ENCODE measurements at places on chromosomes 6 and 20.
A peak's percentile ranks its signal among the peaks of the same experiment; 100 is the strongest.

- peaks cover 21% of the 10 kb centered on the region for H3K4me1 ChIP-seq
- peaks cover 25% of the 10 kb centered on the region for H3K27me3 ChIP-seq
- no peak for DNase-seq
Measured at GRCh38 chr6:3293271-3294155, 34.8 kb downstream of the PSMG4 start.

DNA sequence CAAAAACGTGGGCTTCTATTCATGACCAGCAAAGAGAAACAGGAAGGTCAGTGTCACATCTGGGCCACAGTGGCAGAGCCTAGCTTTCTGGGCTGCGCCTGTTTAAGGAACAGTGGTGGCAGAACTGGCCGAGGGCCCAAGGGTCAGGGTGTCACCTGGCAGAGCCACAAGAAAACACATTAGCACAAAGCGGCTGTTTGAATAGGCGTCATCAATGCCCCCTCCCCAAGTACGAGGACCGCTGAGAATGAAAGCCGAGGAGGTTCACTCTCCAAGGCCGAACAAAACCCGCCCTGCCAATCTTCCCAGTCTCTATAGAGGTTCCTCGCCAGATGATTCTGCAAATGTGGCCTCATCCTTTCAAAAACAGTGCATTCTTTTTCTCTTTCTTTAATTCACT is 125.2 kb upstream of the TRAF3IP2 start:
- no peak overlapping the region for H3K4me3 ChIP-seq
- H3K4me1 ChIP-seq, result peaks cover 64% of the 10 kb centered on the region
- peak; percentile 57 for DNase-seq
- H3K36me3 ChIP-seq, result peaks cover 21% of the 10 kb centered on the region

DNA sequence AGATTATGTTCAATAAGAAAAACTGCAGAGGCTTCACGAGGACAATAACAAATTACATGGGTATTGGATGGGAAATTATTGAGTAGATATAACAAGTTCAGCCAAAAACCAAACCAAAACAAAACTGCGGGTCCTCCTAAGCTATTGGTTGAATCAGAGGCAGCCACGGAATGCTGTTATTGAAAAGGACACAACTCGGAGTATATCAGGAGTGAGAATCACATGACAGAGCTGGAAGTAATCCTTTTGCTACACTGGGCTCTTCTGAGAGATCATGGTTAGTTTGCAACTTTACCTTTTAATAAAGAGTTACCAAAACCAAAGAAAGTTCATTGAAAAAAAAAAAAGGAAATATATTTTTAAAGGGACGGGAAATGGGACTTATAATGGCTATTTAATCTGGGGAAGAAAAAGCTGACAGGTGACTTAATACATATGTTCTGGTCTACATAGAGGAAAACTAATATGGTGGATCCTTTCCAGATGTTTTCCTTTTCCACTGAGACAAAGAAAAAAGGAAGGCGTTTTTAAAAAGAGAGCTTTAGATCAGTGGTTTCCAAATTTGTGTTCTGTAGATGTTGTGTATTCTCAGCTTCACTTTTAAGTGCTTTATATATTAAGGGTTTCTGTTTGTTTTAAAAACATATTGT is 6.9 kb upstream of the CITED2 start:
- H3K27me3 ChIP-seq, result no peaks in the 10 kb centered on the region
- no peak overlapping the region for H3K4me3 ChIP-seq
- peak; percentile 66 for DNase-seq
- peaks cover 6% of the 10 kb centered on the region for H3K4me1 ChIP-seq

DNA sequence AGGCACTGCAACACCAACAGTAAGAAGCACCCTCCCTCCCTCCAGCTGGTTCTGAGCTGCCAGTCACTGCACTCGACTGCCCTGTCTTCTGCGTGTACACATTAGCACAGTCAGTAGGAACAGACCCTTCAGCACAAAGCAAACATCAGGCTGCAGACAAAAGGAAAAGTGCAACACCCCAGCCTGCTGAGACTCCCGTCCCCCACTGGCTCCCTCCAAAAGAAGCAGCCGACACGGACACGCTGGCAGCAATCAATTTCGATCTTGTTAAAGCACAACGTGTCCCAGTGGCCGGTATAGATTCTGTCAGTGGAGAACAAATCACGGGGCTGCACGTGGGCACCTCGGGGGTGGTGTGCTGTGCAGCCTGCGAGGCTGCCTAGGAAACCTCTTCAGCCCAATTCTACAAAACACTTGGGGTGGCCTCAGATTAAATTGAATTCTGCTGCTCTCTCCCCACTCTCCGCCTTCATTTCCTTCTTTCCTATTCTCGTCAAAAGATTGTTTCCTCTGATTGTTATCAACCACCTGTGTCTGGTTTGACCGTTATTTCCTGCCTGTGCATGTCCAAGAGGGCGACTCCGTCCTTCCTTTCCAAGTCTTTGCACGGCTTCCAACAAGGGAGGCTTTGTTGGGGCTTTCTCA is 38.7 kb downstream of the TRAF3IP2 start:
- H3K36me3 ChIP-seq, result peaks cover 15% of the 10 kb centered on the region
- H3K27ac ChIP-seq, result peak overlapping the region; percentile 74
- H3K4me1 ChIP-seq, result peaks cover 32% of the 10 kb centered on the region
- H3K27me3 ChIP-seq, result no peaks in the 10 kb centered on the region

GRCh38 chr20:19308146-19308545 is 95.7 kb downstream of the SLC24A3 start:
- H3K27ac ChIP-seq, result no peak overlapping the region
- no peaks in the 10 kb centered on the region for H3K27me3 ChIP-seq
- H3K4me1 ChIP-seq, result peaks cover 2% of the 10 kb centered on the region
- no peak overlapping the region for H3K4me3 ChIP-seq
- no peaks in the 10 kb centered on the region for H3K36me3 ChIP-seq

- no peak for DNase-seq
- H3K4me3 ChIP-seq, result no peak overlapping the region
Measured at GRCh38 chr20:35360033-35360432, 51.7 kb downstream of the UQCC1 start.

DNA sequence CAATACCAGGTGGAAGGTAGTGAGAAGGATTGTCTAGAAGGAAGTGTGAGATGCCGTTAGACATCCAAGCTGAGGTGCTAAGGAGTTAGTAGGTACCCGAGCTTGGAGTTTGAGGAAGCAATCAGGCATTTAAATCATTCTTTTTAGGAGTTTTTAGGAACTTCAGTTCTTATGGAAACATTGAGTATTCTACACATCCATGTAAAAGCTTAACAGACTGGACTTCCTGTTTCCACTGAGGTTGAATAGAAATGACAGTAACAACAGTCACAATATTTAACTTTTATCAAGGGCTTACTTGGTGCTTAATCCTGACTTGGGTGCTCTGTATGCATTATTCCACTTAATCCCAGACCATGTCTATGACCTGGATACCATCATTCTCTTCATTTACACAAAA is 136.4 kb downstream of the UST start:
- peaks cover 3% of the 10 kb centered on the region for H3K4me1 ChIP-seq
- no peak overlapping the region for H3K4me3 ChIP-seq
- H3K36me3 ChIP-seq, result no peaks in the 10 kb centered on the region
- no peak overlapping the region for H3K27ac ChIP-seq

DNA sequence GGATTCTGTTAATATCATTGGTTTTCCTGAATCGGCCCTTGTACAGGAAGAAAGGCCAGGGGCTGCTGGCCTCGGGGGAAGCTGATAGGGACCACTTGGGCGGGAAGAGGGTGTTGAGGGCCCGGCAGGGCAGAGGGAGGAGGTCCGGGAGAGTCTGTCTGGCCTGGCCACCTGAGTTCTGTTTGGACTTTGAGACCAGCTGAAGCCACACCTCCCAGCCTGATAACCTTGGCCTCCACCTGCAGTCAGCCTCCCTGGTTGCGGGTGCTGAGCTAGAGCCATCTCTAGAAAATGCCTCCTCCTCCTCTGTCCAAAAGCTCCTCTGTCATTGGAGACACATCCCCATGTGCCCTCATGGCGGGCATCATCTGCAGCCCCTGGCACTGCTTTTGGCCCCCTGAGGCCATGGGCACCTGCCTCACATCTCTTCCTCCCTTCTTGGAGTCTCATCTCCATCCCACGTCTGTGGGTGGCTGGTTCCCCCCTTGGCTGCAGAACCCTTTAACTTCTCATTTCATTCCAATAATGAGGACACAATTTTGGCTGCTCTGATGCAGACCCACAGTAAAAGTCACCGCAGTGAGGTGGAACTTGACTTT is 16.6 kb downstream of the APCDD1L start:
- no peak overlapping the region for H3K4me3 ChIP-seq
- H3K27ac ChIP-seq, result no peak overlapping the region
- no peaks in the 10 kb centered on the region for H3K4me1 ChIP-seq
- H3K36me3 ChIP-seq, result no peaks in the 10 kb centered on the region
- DNase-seq, result no peak

DNA sequence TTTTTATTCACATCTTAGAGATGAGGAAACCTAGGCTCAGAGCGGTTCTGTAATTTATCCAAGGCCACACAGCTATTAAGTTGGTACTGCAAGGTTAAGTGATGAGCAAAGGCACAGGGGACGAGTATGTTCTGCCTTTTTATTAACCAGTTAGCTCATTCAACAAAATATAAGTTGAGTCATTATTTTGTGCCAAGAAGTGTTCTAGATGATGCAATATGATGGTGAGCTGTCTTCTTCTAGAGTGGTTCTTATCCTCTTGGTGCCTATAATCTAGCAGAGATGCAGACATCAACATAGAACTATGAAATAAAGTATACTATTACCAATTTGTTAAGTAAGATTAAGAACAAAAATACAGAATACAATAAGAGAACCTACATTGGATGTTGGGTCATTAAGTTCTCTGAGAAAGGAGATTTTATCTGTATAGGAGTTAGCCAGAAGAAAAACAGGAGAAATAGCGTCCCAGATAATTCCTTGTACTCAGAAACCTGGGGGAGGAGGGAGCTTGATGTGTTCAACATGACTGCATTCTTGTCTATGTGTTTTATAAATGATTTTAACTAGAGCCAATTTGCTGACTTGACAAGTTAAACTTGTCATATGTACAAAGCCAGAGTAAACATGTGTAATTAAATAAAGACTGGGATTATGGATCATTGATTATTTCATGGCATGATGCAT is 122.3 kb downstream of the TBXT start:
- H3K4me1 ChIP-seq, result no peaks in the 10 kb centered on the region
- no peak overlapping the region for H3K27ac ChIP-seq
- no peaks in the 10 kb centered on the region for H3K27me3 ChIP-seq

DNA sequence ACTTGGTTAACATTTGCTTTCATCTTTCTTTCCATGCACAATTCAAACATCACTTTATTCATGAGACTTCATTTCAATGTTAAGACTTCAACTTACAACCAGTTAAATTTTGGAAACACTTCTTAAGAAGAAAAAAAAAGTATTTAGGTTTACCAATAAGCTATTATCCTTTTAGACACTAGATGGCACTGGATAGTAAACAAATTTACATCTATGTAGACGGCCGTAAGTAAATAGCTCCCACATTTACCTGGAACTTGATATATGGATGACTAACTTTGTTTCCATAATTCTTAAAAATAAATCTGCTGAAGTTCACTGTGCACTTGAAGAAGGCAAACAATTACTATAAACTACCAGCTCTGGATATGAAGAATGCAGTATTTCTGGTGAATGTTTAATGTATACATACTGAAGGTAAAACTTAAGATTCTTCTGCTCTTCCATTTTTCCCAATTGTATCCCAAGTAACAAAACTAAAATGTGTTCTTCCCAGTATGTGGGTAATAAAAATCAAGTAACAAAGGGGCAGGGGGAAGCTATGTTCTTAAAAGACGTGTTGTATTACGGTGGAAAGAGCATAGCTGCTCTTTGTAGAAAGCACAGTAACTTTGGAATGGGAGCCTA is 130.6 kb upstream of the C6orf118 start:
- no peaks in the 10 kb centered on the region for H3K27me3 ChIP-seq
- DNase-seq, result peak; percentile 79
- H3K27ac ChIP-seq, result no peak overlapping the region
- no peak overlapping the region for H3K4me3 ChIP-seq
- peaks cover 3% of the 10 kb centered on the region for H3K36me3 ChIP-seq
- no peaks in the 10 kb centered on the region for H3K4me1 ChIP-seq

DNA sequence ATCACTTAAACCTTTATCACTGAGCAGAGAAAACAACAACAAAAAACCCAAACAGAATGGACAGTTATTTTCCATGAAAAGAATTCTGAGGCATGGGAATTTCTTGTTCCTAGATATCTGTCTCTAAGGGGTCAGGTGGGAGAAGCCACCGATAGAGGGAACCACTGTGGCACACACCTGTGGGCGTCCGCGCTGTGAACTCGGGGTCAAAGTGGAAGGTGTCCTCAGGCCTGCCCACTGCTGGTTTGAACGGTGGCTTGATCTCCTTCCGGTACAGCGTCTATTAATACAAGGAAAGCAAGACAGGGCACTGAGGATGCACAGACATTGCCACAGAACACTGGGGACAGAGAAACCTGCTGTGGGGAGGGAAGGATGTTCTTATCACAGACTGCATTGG is 76.5 kb upstream of the MPC1 start:
- DNase-seq, result no peak
- peaks cover 14% of the 10 kb centered on the region for H3K36me3 ChIP-seq
- peaks cover 2% of the 10 kb centered on the region for H3K4me1 ChIP-seq
- H3K27me3 ChIP-seq, result no peaks in the 10 kb centered on the region

DNA sequence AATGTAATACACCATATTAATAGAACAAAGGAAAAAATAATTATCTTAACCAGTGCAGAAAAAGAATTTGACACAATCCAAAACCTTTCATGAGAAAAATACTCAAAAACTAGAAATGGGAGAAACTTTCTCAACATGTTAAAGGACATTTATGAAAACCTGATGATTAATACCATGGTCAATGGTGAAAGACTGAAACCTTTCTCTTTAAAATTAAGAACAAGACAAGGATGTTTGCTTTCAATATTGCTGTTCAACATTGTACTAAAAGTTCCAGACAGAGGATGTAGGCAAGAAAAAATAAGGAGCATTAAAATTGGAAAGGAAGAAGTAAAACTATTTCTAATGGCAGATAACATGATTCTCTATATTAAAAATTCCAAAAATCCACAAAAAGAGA is 981.3 kb upstream of the FLRT3 start:
- H3K27me3 ChIP-seq, result no peaks in the 10 kb centered on the region
- H3K4me1 ChIP-seq, result no peaks in the 10 kb centered on the region
- no peak overlapping the region for H3K27ac ChIP-seq
- no peak overlapping the region for H3K4me3 ChIP-seq

GRCh38 chr6:54579011-54579410 is 267.6 kb upstream of the FAM83B start:
- H3K36me3 ChIP-seq, result no peaks in the 10 kb centered on the region
- H3K27ac ChIP-seq, result no peak overlapping the region
- DNase-seq, result no peak
- no peaks in the 10 kb centered on the region for H3K27me3 ChIP-seq
- H3K4me3 ChIP-seq, result no peak overlapping the region

- peaks cover 40% of the 10 kb centered on the region for H3K4me1 ChIP-seq
- DNase-seq, result peak; percentile 87
- H3K27me3 ChIP-seq, result peaks cover 70% of the 10 kb centered on the region
- no peaks in the 10 kb centered on the region for H3K36me3 ChIP-seq
- H3K4me3 ChIP-seq, result no peak overlapping the region
- H3K27ac ChIP-seq, result peak overlapping the region; percentile 71
Measured at GRCh38 chr6:41428996-41429421, 93.6 kb downstream of the NCR2 start.

GRCh38 chr20:22507240-22507961 is 77.0 kb downstream of the FOXA2 start:
- H3K27ac ChIP-seq, result no peak overlapping the region
- no peaks in the 10 kb centered on the region for H3K4me1 ChIP-seq
- H3K36me3 ChIP-seq, result no peaks in the 10 kb centered on the region
- DNase-seq, result no peak

Measured in muscle of leg (tissue), 16 donors.